ENCODE measurements at places on chromosomes 6 and 20.

GRCh38 chr20:11453430-11453829 lies 464.3 kb upstream of the BTBD3 start:
- no peak for DNase-seq

DNA sequence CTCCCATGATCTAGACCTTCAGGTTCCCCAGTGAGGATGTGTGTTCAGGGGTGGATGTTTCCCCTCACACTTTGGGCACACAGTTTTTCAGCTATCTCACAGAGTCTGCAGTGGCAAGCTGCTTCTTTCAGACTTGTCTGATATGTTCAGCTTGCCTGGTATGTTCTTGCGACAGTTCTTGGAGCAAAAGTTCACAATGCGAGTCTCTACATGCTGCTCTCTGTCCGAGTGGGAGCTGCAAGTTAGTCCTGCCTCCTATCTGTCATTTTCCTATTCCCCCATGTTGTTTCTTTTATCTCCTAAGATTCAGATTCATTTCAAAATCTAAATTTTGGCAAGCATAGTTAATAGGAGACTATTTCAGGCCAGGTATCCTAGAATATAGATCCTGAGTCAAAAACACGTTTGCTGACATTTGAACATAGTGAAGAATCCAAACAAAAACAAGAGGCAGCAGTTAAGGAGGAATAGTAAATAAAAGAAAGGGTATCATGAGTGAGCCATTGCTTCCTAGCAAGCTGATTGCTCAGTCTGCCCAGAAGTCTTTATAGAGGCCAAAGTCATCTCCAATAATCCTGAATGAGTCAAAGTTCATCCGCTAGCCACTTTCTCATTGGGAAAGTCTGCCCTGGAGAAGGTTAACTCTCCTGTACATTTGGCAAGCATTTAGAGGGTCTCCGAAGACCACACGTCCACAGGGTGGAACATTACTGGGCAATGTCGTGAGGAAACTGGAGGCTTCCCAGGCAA lies 140.2 kb upstream of the MOCS1 start:
- DNase-seq: no peak

- DNase-seq: no peak
These were observed 326.1 kb upstream of the PREP start for GRCh38 chr6:105728995-105729394.

DNA sequence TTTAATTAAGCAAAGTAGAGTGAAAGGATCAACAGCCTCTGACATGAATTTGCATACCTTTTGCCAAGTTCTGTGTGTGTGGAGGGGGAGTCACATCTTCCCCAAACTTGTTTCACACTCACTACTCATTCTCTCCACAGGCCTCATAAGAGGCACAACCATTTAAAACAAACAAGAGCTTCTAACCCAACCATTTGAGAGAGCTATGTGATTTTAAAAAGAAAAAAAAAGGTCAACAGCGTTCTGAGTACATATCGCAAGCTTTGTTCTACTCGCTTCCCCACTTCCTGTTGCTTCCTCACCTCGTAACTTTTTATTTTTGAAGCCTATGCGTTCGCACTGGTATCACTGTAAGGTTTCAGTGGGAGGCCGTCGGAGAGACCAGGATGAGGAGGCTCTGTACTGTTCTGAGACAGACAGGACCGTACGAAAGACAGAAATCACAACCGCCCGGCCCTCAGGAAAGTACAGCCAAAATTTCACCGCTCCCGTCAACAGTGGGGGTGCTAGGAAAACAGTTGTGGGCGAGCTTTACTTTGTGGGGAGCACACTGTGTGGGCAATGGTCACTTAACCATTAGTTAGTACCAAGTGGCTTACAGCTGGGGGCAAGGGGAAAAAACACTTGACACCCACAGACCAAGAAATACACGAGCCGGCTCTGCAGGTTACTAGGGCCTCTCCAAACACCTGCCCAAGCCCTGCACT lies 61.3 kb downstream of the TRERF1 start:
- DNase-seq: no peak

DNA sequence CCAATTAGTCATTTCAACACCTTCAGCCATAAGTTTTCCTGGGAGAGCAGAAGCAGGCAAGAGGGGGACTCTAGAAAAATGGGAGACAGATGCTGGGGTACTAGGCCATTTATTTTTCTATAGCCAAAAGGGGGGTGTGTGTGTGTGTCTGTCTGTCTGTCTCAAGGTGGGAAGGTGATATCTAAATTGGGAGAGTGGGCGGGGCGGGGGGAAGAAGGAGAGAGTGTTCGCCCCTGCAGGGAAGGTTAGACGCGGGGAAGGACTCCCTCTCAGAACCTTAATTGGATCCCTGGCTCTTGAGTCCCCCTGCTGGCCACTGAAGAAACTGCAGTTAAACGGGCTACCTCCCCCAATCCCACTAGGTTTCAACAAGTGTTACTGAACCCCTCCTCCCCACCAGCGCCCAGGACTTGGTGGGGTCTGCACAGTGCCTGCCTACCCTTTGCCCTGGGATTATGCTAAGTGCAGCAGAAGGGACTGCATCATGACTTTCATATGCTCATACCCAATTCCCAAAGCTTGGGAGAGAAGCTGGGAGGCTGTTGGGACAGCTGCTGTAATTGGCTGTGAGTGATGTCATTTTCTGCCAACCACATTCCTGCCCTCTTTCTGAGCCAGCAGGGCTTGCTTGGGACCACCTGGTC lies 45.8 kb downstream of the FOXP4 start:
- peak; percentile 69 for DNase-seq

- no peak for DNase-seq
These were observed 90.0 kb upstream of the DTNBP1 start for GRCh38 chr6:15752820-15753219.
